SK-N-SH (cell line): ENCODE measurements at places on chromosomes 1 and 21. TPM values are rescaled to one million over a fixed set of nuclear protein-coding genes. Genes with fewer than 3 reads are reported as not detected.

CD1B gene
- not detected in 2 replicates for polyA plus RNA-seq

TDRD10 gene
- polyA plus RNA-seq, result not detected in 2 replicates

ATP5PO gene
- polyA plus RNA-seq, result 148 and 167 TPM in 2 replicates

KCNJ9 gene
- 0.02 and 0.05 TPM in 2 replicates for polyA plus RNA-seq

DHRS3 gene
- polyA plus RNA-seq, result 29.6 and 44.8 TPM in 2 replicates

HYI gene
- 6.8 and 11.1 TPM in 2 replicates for polyA plus RNA-seq

OLFML2B gene
- polyA plus RNA-seq, result 5.7 and 7.3 TPM in 2 replicates

CD5L gene
- polyA plus RNA-seq, result not detected in 2 replicates

GRCh38 chr1:98328855-98329254, 332.7 kb upstream of the SNX7 start:
- DNase-seq, result no peak

DNA sequence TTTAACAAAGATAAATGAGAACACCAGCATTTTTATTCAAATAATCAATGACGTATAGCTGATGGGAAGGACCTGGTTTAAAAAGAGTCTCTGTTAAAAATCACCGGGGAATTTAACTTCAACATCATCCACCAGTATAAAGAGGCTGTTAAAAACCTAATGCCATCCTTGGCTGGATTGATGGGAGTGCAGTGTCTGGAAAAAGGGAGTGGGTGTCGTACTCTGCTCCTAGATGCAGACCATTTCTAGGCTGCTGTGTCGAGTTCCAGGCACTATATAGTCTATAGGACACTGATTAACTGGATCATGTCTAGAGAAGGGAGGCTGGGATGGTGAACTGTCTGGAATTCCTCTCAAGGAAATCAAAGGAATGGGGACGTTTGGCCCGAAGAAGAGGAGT, 36.1 kb downstream of the DDX20 start:
- DNase-seq, result no peak

DNA sequence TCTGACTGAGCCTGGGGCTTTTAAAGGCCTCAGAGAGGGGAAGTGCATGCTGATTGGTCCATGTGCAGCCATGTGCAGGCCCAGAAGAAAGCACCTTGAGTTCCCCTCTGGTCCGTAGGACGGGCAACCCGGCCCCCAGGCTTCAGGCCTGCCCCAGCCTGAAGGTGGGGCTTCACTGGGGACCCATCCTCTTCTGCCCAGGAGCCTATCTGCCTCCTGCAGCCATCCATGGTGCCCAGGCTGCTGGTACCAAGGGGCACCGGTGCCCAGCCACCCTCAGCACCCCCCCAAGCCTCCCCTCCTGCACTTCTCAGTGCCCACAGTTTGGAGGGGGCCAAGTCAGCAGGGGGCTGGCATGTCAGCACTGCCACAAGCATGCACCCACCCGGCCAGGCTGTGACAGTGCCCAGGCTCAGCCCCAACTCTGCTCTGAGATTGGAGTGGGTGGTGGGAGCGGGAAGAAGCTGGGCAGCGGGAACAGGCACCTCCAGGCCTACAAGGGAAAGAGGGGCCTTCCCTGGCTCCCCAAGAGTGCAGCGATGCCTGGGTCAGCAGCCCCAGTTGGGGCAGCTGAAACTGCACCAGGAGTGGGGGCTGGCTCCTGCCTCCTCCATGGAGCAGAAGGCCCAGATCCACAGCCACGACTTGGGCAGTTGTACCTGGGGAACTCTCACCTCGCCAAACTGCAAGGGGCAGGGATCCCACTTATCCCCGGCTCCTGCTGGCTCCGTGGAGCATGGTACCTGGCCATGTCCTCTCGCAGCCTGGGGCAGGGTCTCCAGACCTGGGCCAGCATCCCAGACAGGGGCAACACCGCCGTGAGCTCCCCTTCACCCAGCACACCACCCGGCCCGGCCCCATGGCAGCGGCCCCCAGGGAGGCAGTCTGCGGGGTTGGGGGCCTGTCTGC, 11.7 kb downstream of the COL6A2 start:
- peak; percentile 39 for DNase-seq

- DNase-seq, result no peak
These were observed 105.7 kb upstream of the TLR5 start for GRCh38 chr1:223248770-223249140.

GRCh38 chr1:227945891-227946623, 1.7 kb downstream of the WNT9A start:
- DNase-seq, result peak; percentile 25

DNA sequence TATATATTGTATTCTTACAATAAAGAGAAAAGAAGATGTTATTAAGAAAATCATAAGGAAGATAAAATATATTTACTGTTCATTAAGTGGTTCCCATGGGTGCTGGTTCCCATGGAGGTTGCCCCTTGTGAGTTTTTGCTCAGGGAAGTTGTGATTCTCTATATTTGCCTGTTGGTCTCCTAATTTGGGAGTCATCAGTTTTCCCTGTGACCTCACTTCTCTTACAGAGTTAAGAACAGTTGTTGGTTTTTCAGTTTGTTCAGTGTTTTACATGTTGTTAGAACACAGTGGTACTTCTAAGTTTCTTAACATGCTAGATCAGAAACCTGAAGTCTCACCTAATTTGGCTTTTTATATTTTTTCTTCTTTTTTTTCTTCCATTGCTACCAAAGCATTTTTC, 109.2 kb downstream of the OSBPL9 start:
- DNase-seq, result no peak

DNA sequence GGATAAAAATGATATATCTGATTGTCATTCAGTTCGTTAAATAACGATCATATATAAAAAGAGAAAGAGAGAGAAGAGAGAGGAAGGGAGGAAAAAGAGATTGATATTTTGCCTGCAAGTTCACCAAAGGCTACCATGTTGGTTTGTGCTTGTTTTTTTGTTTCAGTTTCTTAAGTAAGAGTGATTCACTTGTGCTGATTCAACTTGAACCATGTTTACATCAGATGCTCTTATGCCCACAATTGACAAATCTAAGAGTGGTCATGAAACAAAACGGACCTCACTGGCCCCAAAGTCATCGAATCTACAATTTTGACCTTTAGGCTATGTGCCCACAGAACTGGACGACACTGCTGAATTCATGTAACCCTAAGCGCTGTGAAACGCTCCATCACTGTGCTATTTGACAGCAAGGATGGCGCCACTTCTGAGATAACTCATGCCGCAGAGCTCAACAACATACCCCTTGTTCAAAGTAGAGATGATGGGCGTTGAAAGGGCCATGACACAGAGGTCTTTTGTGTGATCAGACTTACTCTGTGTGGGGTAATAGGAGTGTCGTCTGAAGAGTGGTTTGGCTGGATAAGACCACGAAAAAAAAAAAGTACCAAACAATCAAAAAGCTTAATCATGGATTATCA, 481.4 kb downstream of the SETD4 start:
- no peak for DNase-seq

DNA sequence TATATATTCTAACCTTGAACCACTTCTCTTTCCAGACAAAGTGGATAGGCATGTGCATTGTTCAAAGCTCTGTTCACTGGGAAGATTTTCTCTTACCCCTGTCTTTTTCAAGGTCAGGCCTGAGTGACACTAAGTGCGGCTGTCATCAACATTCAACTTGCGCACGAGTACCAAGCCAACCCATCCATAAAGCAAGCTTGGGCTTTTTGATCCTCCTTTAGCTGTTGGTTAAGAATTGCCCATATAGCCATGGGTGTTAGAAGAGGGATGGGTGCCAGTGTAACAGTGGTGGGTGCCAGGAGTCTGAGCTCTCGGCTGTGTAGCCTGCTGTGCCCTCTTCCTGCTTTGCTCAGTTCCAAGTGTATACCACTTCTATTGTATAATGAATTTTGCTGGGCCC, 136.1 kb downstream of the GLUL start:
- DNase-seq, result no peak

DNA sequence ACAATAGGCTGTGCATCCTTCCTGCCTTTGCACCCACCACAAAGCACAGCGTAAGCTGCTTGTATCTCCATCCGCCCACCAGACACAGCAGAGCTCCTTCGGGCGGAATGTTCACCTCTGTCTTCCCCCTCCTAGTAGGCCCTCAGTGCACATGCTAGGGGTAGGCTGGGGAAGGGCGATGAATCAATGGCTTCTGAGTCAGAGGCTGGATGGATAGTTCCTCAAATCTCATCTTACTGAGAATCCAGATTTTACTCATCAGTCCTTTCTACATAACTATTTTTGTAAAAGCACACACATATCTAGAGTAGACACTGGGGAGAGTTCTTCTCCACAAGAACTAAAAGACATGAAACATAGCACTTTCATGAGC, 73.8 kb downstream of the BCAR3 start:
- DNase-seq, result no peak

- DNase-seq, result no peak
These were observed 191.7 kb upstream of the CAMK1G start for GRCh38 chr1:209391792-209392191.

DNA sequence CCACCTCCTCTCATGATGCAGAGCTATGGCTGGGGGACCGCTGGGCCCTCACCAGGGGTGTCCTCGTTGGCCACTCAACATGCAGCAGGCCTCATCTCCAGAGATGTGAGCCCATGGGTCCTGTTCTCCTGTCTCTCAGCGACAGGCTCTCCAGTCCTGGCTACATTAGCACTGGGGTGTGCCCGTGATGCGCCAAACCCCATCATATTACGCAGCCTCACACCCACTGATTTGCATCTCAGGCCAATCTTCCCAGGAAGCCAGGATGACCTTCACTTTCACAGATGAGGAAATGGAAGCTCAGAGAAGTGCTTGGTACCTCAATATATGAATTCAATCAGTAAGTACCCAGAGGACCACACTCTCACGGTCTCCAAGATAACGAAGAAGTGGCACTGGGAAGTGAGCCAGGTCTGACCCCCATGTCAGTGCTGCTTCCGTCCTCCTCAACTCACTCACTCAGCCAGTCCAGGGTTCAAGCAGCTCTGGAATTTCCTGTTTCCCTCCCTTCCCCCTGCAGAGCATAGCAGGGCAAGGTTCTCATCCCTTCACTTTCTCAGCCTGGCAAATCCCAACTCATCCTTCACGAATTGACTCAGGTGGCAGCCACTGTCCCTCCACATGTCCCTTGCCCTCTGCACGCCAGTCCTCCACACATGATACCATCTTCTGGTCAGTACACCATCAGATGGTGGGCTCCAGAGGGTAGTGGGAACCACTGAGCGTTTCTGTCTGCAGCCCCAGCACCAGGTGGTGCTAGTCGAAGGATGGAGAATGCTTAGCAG, 28.9 kb upstream of the EVA1B start:
- no peak for DNase-seq

DNA sequence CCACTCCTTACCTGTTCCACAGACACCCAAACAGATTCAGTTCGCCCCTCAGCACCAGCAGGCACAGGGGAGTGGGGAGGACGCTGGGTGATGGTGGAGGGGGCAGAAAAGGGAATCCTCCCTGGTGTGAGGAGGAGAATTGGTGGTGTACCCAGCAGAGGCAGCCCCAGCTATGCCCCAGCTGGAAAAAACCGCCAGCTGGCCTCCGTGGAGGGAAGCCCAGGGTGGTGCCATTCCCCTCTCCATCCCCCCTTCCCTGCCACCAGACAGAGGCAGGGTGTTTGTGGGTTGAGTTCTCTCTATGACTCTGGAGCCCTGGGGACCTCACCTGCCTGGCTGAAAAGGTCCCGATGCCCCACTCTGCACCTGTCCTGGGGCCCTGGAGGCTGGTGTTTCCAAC, 27.9 kb downstream of the OPTC start:
- peak; percentile 52 for DNase-seq

- DNase-seq, result no peak
These were observed 1206.0 kb upstream of the TMPRSS15 start for GRCh38 chr21:19609611-19610010.
